ENCODE measurements at places on chromosomes 4 and X. TPM values are rescaled to one million over a fixed set of nuclear protein-coding genes. Genes with fewer than 3 reads are reported as not detected.

GRCh38 chr4:122687531-122688061 is 44.9 kb upstream of the BBS12 start:
- peaks cover 11% of the 10 kb centered on the region for H3K36me3 ChIP-seq
- peaks cover 58% of the 10 kb centered on the region for H3K4me1 ChIP-seq
- DNase-seq: no peak
- peaks cover 6% of the 10 kb centered on the region for H3K27me3 ChIP-seq
- peak overlapping the region; percentile 83 for H3K4me3 ChIP-seq
- H3K27ac ChIP-seq: peak overlapping the region; percentile 93

- H3K27ac ChIP-seq: no peak overlapping the region
- H3K4me1 ChIP-seq: no peaks in the 10 kb centered on the region
- peaks cover 9% of the 10 kb centered on the region for H3K27me3 ChIP-seq
- no peak overlapping the region for H3K4me3 ChIP-seq
- DNase-seq: no peak
Observed at GRCh38 chrX:110245011-110245410, 72.9 kb downstream of the AMMECR1 start.

DNA sequence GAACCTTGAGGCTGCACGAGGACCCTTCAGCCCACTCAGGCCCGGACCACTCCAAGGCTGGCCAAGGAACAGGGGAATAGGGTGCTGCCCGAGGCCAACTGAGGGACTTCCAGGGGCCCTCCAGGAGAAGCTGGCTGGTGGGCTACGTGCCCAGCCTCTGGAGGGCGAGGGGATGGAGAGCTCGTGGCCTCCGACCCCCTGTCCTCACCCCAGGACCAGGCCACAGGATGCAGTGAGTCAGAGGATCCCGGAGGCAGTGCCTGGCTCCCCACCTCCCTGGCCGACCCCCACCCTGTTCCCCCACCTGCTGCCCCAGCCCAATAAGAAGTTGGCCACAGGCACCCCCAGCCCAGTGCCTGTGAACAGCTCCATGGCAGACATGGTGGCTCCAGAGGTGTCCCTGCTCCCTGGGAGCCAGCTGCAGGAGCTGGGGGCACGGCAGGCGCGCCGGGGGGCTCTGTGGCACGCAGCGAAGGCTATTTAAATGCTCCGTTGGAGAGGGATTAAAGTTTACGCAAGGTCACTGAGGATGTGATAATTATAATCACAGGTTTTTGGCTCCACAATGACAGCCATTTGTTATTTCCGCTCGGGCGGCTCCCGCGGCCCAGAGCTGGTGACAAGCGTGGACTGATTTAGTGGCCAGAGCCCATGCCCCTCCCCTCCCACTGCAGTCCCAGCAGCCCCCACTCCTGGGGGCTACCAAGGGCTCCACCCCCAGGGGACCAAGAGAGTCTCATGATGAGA is 95.7 kb upstream of the NKX1-1 start:
- H3K27me3 ChIP-seq: no peaks in the 10 kb centered on the region
- no peaks in the 10 kb centered on the region for H3K36me3 ChIP-seq
- H3K27ac ChIP-seq: no peak overlapping the region

DNA sequence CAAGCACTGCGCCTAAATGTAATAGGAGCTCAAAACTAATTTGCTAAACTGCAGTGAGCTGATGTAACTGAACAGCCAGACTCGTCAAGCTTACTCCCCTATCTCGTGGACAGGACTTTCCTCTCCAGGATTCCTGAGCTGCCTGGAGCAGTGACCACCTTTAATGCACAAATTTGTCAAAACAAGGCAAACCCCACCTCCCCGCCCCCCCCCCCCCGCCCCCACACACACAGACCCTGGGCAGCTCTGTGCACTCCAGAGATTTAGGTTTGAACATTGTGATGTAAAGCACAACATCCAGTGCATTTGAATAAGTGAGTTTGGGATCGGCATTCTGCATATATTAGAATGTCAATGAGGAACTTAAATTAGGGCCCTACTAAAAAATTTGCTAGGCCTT is 77.7 kb upstream of the DHX15 start:
- H3K4me3 ChIP-seq: no peak overlapping the region
- no peaks in the 10 kb centered on the region for H3K36me3 ChIP-seq
- peaks cover 22% of the 10 kb centered on the region for H3K27me3 ChIP-seq
- no peak for DNase-seq

DNA sequence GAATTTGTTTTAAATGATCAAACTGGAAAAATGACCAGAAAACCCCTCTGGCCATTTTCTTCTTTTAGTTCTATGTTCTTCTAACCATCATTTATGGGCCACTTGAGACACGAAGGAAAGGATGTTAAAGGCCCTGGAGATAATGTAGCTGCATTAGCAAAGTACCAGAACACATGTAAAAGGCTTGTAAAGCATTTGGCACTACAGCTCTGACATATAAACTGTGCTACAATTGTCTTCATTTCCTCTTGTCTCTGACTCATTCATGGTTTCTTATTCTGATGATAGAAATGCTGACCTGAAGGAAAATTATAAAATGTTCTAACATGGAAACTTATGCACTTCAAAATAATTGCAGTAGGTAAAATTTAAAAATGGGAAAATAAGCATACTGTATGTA is 388.7 kb downstream of the FAT4 start:
- no peak overlapping the region for H3K4me3 ChIP-seq
- H3K4me1 ChIP-seq: no peaks in the 10 kb centered on the region
- H3K27me3 ChIP-seq: no peaks in the 10 kb centered on the region
- DNase-seq: no peak

Gene CFAP99
- total RNA-seq: not detected

Gene SSX2B
- not detected for total RNA-seq

Gene GLRB
- total RNA-seq: not detected

Gene EIF1AX
- 117 TPM for total RNA-seq

Gene DMRTC1
- 0.30 TPM for total RNA-seq

Gene PCDH7
- total RNA-seq: not detected

DNA sequence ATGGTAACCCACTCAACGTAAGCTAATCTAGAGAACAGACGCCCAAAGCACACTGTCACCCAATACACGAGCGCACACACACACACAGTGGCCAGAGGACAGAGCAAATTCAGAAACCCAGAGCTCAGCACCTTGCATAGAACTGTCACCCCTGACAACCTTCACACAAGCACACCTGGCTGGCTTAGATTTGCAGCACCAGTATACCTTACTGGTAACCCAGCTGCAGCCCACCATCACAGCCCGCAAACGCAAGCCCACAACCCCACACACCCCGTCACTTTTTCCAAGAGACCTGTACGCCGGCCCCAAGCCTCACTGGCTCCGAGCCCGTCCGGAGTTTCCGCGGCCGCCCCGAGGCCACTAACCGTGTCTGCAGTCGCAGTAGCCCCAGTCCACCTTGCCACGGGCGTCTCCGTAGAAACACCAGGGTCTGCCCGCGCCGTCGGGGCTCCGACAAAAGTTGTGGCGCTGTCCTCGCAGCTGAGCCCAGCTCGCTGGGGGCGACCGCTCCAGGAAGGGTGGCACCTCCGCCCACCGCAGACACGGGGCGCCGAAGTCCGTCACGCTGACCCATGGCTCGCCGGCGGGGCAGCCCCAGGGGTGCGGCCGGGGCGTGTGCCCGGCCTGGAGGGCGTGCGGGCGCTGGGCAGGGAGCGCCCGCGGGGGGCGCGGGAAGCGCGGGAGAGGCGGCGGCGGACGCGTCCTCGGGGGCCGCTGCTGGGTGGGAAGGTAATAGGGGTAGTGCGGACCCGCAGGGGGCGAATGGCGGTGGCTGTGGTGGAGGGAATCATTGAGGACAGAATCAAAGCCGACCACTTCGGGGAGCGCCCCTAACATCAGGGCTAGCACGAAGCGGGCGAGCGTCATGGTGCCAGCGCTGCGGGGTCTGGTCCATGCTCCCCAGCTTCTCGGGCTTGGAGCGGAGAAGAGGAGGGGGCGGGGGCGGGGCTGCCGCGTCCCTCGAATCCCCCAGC is 664 bp downstream of the PRSS12 start:
- peaks cover 13% of the 10 kb centered on the region for H3K4me1 ChIP-seq
- peaks cover 3% of the 10 kb centered on the region for H3K36me3 ChIP-seq
- H3K4me3 ChIP-seq: peak overlapping the region; percentile 84
- no peak overlapping the region for H3K27ac ChIP-seq

- H3K4me1 ChIP-seq: peaks cover 16% of the 10 kb centered on the region
- peak; percentile 2 for DNase-seq
- peaks cover 4% of the 10 kb centered on the region for H3K36me3 ChIP-seq
- H3K4me3 ChIP-seq: peak overlapping the region; percentile 92
- H3K27ac ChIP-seq: no peak overlapping the region
- peaks cover 4% of the 10 kb centered on the region for H3K27me3 ChIP-seq
Observed at GRCh38 chrX:51894697-51895336, 1.4 kb downstream of the MAGED1 start.

DNA sequence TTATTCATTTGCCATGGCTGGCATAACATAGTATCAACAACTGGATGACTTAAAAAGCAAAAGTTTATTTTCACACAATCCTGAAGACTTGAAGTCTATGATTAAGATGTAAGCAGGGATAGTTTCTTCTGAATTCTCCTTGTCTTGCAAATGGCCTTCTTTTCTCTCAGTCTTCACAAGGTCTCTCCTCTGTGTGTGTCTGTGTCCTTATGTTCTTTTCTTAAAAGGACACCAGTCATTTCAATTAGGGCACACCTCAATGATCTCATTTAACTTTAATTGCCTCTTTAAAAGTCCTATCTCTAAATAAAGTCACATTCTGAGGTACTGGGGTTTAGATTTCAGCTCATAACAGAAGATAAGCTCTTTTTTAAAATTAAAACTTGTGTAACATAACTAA is 399.7 kb downstream of the PABPC4L start:
- DNase-seq: no peak
- H3K27ac ChIP-seq: no peak overlapping the region
- no peak overlapping the region for H3K4me3 ChIP-seq
- no peaks in the 10 kb centered on the region for H3K36me3 ChIP-seq
- no peaks in the 10 kb centered on the region for H3K27me3 ChIP-seq
- no peaks in the 10 kb centered on the region for H3K4me1 ChIP-seq

Gene RAB9B
- 0.88 TPM for total RNA-seq

Gene SPOCK3
- total RNA-seq: not detected

GRCh38 chr4:102789317-102789717 is 28.5 kb upstream of the MANBA start:
- H3K4me3 ChIP-seq: peak overlapping the region; percentile 76
- peak overlapping the region; percentile 99 for H3K27ac ChIP-seq
- H3K27me3 ChIP-seq: no peaks in the 10 kb centered on the region
- no peak for DNase-seq
- peaks cover 53% of the 10 kb centered on the region for H3K4me1 ChIP-seq
- H3K36me3 ChIP-seq: peaks cover 16% of the 10 kb centered on the region

- H3K4me1 ChIP-seq: no peaks in the 10 kb centered on the region
- DNase-seq: no peak
- peaks cover 6% of the 10 kb centered on the region for H3K27me3 ChIP-seq
Observed at GRCh38 chr4:87931932-87932331, 43.6 kb upstream of the SPP1 start.

- H3K4me3 ChIP-seq: no peak overlapping the region
- no peaks in the 10 kb centered on the region for H3K4me1 ChIP-seq
- no peaks in the 10 kb centered on the region for H3K27me3 ChIP-seq
- peaks cover 3% of the 10 kb centered on the region for H3K36me3 ChIP-seq
Observed at GRCh38 chrX:2566055-2566454, 65.3 kb upstream of the DHRSX start.

- H3K36me3 ChIP-seq: no peaks in the 10 kb centered on the region
- H3K4me1 ChIP-seq: no peaks in the 10 kb centered on the region
- no peak overlapping the region for H3K27ac ChIP-seq
- H3K4me3 ChIP-seq: no peak overlapping the region
- no peaks in the 10 kb centered on the region for H3K27me3 ChIP-seq
- DNase-seq: no peak
Observed at GRCh38 chr4:5399790-5400421, 308.5 kb downstream of the EVC2 start.

Gene MAGEA2
- not detected for total RNA-seq

DNA sequence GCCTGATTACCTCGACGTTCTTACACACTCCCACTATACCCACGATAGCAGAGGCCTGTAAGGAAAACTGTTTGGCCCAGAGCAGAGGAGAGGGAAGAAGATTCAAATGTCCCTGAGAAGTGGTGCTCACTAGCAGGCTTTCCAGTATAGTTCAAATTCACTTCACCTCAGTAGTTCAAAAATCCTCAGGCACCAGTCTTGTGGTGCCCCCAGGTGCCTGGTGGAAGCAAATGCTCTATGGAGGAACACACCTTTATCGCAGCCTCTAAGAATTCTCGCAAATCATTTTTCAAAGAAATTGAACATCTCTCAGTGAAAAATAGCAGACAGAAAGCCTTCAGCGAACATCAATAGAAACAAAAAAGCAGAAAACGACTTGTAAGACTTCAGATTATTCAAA is 12.2 kb upstream of the MTMR1 start:
- no peak for DNase-seq
- H3K36me3 ChIP-seq: no peaks in the 10 kb centered on the region
- no peaks in the 10 kb centered on the region for H3K4me1 ChIP-seq
- no peak overlapping the region for H3K4me3 ChIP-seq
- H3K27ac ChIP-seq: no peak overlapping the region
- peaks cover 22% of the 10 kb centered on the region for H3K27me3 ChIP-seq

DNA sequence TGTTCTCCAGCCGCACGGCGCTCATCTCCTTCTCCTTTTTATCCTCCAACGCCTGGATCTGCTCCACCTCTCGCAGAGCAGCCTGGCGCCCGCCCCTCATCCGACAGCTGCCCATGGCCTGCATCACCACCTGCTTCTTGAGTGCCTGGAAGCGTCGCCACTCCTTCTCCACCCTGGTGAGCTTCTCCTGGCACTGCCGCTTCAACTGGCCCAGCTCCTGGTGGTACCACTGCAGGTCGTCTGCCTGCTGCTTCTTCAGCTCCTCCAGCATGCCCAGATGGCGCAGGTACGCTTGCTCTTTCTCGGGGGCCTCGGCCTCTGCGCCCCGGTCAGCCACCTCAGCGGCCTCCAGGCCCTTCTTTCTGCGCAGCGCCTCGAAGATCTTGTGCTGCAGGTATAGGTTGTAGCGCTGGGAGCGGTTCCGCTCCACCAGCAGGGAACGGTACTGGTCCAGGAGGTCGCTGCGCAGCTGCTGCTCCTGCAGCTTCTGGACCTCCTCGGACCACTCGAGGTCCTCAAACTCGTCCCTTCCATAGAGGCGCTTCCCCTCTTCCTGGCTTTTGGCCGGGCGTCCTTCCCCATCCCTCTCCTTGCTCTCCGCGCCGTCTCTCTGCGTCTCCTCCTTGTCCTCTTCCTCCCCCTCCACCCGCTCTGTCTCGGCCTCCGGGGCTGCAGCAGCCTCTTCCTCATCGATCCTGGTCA is 1.2 kb upstream of the TADA2B start:
- H3K4me1 ChIP-seq: peaks cover 53% of the 10 kb centered on the region
- peak overlapping the region; percentile 82 for H3K4me3 ChIP-seq

Gene HSPA4L
- 2.2 TPM for total RNA-seq

Gene KIT
- 0.07 TPM for total RNA-seq

- DNase-seq: no peak
- no peaks in the 10 kb centered on the region for H3K36me3 ChIP-seq
- H3K27me3 ChIP-seq: peaks cover 1% of the 10 kb centered on the region
- H3K4me3 ChIP-seq: no peak overlapping the region
- no peak overlapping the region for H3K27ac ChIP-seq
Observed at GRCh38 chr4:122759639-122760310, 27.3 kb downstream of the BBS12 start.

DNA sequence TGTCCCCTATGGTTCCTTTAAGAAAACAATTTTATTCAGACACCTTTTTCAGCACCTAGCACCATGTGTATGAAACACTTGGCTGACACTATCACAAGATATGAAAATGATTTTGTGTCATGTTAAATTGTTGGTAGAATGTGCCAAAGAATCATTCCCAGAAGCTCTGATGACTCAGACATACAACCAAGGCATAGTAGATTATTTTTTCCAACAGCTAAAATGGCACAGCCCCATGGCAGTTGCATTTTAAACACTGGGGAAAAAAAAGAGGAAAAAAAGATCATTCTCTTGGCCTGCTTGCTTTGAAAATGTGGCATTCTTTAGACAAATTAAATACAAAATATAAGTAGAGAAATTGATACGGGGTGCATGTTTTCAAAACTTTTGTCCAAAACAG is 230.2 kb downstream of the NLGN4X start:
- no peaks in the 10 kb centered on the region for H3K27me3 ChIP-seq
- H3K36me3 ChIP-seq: no peaks in the 10 kb centered on the region
- no peaks in the 10 kb centered on the region for H3K4me1 ChIP-seq
- H3K27ac ChIP-seq: no peak overlapping the region
- DNase-seq: no peak

All from activated T-cell treated with anti-CD3 and anti-CD28 coated beads, Interleukin-2, amount 50 U/mL, for 72 hours (primary cell).